ENCODE measurements at places on chromosomes 5 and 9.

GRCh38 chr9:135221951-135222631, 134.6 kb downstream of the OLFM1 start:
- H3K36me3 ChIP-seq, result no peaks in the 10 kb centered on the region
- no peak overlapping the region for H3K4me3 ChIP-seq
- peaks cover 20% of the 10 kb centered on the region for H3K27me3 ChIP-seq
- DNase-seq, result no peak

DNA sequence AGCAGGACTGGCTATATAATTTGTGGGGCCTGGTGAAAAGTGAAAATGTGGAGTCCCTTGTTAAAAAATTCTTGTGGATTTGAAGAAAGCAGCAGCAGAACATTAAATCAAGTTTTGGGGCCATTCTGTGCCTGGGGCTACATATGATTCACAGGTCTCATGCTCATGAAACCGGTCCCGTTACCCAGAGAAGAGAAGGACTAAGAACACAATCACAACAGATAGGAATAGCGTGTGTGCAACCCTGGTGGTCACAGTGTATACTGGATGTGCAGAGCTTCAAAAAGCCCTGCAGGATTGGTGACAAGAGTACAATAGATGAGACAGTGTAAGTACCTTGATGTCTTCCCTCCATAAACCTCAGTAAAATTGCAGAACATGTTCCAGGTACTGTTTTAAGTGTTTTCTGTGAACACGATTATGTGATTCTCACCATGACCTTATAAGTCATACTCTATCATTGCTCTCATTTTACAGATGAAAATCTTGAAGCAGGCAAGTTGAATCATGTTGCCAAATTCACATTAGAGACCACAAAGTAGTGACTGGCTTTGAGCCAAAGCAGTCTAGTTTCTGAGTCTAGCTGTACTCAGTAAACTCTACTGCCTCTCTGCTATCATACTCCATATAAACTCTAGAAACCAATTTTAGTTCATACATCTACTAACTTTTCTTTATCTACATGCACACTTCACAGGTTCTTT, 636.5 kb downstream of the TAF11L14 start:
- no peak overlapping the region for H3K4me3 ChIP-seq
- H3K27ac ChIP-seq, result no peak overlapping the region
- H3K36me3 ChIP-seq, result no peaks in the 10 kb centered on the region
- peaks cover 11% of the 10 kb centered on the region for H3K4me1 ChIP-seq
- H3K27me3 ChIP-seq, result no peaks in the 10 kb centered on the region
- DNase-seq, result no peak

- peaks cover 39% of the 10 kb centered on the region for H3K36me3 ChIP-seq
- no peaks in the 10 kb centered on the region for H3K27me3 ChIP-seq
- H3K4me3 ChIP-seq, result no peak overlapping the region
- no peak for DNase-seq
Observed at GRCh38 chr5:135386886-135387628, 12.0 kb downstream of the MACROH2A1 start.

- no peak overlapping the region for H3K4me3 ChIP-seq
- no peaks in the 10 kb centered on the region for H3K36me3 ChIP-seq
- H3K4me1 ChIP-seq, result peaks cover 25% of the 10 kb centered on the region
- H3K27ac ChIP-seq, result no peak overlapping the region
Observed at GRCh38 chr9:137685035-137685740, 66.4 kb downstream of the EHMT1 start.

DNA sequence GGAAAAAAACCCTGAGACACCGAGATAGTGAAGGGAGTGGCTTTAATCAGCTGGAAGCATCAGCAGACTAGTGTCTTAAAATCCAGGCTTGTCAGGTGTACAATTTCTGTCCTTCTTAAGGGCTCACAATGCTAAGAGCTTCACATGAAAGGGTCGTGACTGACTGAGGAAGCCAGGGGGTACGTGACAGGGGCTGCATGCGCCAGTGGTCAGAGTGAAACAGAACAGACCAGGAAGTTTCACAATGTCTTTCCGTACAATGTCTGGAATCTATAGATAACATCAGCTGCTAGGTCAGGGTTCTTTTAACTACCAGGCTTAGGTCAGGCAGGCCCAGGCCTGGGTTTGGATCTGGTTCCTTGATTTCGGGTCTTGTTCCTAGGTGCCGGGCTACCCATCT, 253.0 kb downstream of the CDH10 start:
- H3K27ac ChIP-seq, result no peak overlapping the region
- H3K36me3 ChIP-seq, result no peaks in the 10 kb centered on the region
- H3K4me3 ChIP-seq, result no peak overlapping the region

DNA sequence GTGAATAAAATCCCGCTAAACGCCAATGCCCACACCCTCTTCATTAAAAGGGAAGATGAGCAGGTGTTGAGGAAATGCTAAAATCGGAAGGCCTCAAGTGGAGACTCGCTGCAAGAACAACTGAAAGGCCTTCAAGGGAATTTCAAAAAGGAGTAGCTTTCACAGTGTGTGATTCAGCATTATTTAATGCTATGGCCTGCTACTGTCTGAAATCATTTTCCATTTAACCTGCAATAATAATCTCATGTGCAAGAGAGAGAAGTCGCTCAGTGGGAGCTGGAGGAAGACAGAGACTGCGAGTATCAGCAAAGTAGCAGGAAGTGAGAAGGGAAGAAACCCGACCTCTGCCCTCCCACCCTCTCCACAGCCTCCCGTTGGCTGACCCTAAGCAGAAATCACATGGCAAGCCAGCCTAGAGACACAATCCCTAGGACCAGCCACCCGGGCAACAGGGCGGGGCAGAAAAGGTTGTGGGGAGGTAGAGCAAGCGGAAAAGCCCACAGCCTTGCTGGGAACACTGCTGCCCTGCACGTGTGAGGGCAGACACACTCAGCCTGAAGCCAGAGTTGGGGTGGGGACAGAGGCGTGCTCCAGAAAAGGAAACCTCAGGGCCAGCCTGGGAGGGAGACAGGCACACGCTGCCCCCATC, 39.9 kb upstream of the CTSL start:
- H3K4me3 ChIP-seq, result no peak overlapping the region
- peak overlapping the region; percentile 67 for H3K27ac ChIP-seq
- peaks cover 56% of the 10 kb centered on the region for H3K36me3 ChIP-seq
- H3K4me1 ChIP-seq, result peaks cover 15% of the 10 kb centered on the region
- no peak for DNase-seq

GRCh38 chr5:54703133-54703532, 185.6 kb downstream of the SNX18 start:
- H3K4me1 ChIP-seq, result peaks cover 7% of the 10 kb centered on the region
- H3K27me3 ChIP-seq, result no peaks in the 10 kb centered on the region
- H3K27ac ChIP-seq, result no peak overlapping the region
- H3K4me3 ChIP-seq, result no peak overlapping the region
- DNase-seq, result no peak

- H3K4me3 ChIP-seq, result no peak overlapping the region
- peaks cover 8% of the 10 kb centered on the region for H3K4me1 ChIP-seq
- DNase-seq, result no peak
- H3K27ac ChIP-seq, result no peak overlapping the region
- no peaks in the 10 kb centered on the region for H3K36me3 ChIP-seq
Observed at GRCh38 chr5:143757116-143757515, 54.8 kb upstream of the HMHB1 start.
